ENCODE measurements at places on chromosomes 6 and 20.

DNA sequence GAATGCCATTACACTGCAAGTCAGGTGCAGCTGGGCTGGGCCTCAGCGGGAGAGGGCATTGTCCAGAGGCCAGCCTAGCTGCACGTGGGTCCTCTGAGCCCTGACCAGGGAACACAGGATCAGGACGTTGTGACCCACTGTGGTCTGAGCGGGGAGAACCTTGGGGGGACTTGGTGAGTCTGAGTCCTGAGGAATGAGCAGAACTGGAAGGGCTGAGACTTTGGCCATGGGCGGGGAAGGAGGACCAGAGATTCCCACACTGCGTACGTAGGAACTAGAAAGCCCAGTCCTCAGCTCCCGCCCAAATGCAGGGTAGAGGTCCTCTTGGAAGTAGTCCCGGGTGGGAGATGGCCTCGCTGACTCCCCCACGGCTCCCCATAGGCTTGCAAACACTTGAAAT is 42.5 kb downstream of the GABRR2 start:
- no peak for DNase-seq

DNA sequence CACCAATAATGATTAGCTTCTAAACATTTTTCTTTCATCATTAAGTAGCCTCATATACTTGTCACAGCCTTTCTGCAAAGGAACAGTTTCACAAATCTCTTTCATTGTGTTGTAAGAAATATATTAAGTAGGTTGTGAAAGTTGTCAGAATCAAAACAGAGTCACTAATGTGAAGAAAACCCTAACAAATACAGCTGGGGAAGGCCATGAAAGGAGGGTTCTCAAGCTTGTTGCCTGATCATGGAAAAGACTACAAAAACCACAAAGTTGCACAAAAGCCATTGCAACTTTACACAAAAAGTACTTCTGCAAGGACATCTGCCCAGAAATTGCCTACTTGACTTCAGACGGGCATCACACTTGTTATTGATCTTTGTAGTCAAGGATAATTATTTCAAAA is 216.1 kb downstream of the ALDH8A1 start:
- no peak for DNase-seq

- DNase-seq = no peak
These were observed 276.3 kb downstream of the BCKDHB start for GRCh38 chr6:80382811-80383210.

- DNase-seq = no peak
These were observed 8.2 kb downstream of the DUSP15 start for GRCh38 chr20:31862157-31862470.

DNA sequence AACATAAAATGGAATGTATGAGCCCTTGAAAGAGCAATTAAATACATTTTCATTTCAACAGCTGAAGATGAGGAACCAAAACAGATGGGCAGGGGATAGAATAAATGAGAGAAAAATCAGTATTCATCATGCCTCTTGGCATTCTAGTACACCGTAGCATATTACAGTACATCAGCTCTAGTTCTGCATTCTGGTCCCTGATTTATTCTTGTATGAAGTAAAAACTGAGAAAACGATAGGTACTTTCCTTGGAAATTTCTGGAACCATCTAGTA is 349.4 kb downstream of the ARHGAP18 start:
- DNase-seq = no peak

DNA sequence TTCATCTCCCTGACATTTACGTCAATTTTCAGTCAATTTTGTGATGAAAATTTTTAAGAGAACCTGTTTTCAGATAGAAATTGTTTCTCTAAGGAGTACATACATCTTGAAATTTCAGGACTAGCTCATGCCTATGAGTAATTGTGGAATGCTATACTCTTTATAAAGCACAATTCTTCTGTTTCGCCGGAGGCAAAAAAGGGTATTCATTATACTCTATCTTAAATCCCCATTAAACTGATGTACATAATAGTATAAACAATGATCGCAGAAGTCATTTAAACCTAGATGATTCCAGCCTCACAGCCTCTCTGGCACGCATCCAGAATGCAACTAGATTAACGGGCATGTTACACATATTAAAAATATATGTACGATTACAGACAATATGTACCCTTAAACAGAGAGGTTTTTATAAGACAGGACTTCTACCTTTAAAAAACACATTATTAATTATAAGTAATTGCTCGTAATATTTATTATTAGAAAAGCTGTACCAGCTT is 62.6 kb downstream of the NRSN1 start:
- DNase-seq = no peak
